ENCODE measurements at places on chromosomes 2 and 18.
A peak's percentile ranks its signal among the peaks of the same experiment; 100 is the strongest.

DNA sequence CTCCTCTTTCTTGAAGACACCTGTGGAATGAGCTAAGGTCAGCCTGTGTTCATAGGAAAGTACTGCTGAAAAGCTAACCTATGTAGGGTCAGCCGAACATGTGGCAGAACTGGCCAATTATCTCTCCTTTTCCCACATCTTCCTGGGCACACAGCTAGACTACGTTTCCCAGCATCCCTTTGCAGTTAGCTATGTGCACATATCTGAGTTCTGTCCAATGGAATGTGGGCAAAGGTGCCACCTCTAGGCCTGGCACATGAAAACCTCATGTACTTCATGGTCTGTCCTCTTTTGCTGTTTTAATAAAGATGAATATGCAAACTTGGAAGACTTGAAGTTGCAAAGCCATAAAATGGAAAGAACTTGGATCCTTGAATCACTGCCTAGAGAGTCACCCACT is 352.6 kb downstream of the TNS1 start:
- peaks cover 6% of the 10 kb centered on the region for H3K27me3 ChIP-seq
- H3K4me1 ChIP-seq: peaks cover 7% of the 10 kb centered on the region
- H3K36me3 ChIP-seq: no peaks in the 10 kb centered on the region
- no peak for DNase-seq
- no peak overlapping the region for H3K27ac ChIP-seq

GRCh38 chr2:113741091-113741490 is 15.4 kb downstream of the SLC35F5 start:
- H3K4me3 ChIP-seq: no peak overlapping the region
- peaks cover 10% of the 10 kb centered on the region for H3K36me3 ChIP-seq
- peaks cover 3% of the 10 kb centered on the region for H3K4me1 ChIP-seq
- no peak for DNase-seq

GRCh38 chr2:156321243-156321904 is 11.1 kb downstream of the NR4A2 start:
- peaks cover 40% of the 10 kb centered on the region for H3K36me3 ChIP-seq
- peak; percentile 56 for DNase-seq
- peak overlapping the region; percentile 47 for H3K4me3 ChIP-seq
- H3K27ac ChIP-seq: no peak overlapping the region

DNA sequence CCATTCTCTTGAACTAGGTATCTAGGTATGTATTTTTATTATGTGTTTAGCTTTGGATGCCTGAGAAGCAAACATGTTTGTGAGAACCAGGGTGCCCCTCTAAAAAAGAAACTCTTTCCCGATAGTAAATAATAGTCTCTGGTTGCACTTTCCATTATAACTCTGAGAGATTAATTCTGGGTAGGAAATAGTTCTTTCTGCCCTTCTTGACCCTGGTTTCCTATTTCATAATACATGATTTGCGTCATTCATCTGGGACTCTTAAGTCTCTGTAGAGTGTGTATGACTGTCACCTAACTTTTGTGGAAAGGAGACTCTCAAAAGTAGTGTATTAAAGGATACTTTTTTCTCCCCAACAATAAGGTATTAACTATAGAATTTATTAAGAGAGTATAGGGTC is 31.5 kb downstream of the ACSL3 start:
- no peaks in the 10 kb centered on the region for H3K27me3 ChIP-seq
- peaks cover 26% of the 10 kb centered on the region for H3K4me1 ChIP-seq
- H3K27ac ChIP-seq: no peak overlapping the region
- DNase-seq: no peak
- no peak overlapping the region for H3K4me3 ChIP-seq
- H3K36me3 ChIP-seq: peaks cover 11% of the 10 kb centered on the region
